ENCODE measurements at places on chromosomes 11 and 22.

DNA sequence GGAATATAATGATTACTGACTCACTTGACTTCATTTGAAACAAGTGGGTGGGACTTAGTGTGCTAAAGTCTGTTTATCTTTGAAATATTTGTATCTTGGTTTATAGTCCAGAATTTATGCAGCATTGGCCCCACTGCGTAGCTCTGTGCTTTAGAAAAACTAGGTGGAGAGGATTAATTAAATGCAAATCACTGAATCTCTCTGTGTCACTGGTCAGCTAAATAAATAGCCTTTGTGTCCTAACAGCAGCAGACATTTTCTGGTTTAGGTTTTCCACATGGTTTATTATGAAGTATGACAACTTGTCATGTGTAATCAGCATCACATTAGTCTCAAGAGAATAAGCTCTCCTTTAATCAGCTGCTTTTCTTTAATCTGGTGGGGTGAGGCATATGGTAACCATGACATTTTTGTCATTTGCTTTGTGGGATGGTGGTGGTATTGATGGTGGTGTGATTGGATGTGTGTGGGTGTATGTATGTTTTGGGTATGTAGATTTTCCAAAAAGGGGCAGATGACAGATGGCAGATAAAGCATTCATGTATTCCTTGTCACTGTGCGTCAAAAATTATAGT is 33.9 kb downstream of the BCL2L13 start:
- peak; percentile 46 for DNase-seq

- peak; percentile 14 for DNase-seq
Measured at GRCh38 chr22:24592058-24592850, 619 bp downstream of the LRRC75B start.

GRCh38 chr11:119368121-119369034 is 13.1 kb downstream of the USP2 start:
- peak; percentile 42 for DNase-seq

DNA sequence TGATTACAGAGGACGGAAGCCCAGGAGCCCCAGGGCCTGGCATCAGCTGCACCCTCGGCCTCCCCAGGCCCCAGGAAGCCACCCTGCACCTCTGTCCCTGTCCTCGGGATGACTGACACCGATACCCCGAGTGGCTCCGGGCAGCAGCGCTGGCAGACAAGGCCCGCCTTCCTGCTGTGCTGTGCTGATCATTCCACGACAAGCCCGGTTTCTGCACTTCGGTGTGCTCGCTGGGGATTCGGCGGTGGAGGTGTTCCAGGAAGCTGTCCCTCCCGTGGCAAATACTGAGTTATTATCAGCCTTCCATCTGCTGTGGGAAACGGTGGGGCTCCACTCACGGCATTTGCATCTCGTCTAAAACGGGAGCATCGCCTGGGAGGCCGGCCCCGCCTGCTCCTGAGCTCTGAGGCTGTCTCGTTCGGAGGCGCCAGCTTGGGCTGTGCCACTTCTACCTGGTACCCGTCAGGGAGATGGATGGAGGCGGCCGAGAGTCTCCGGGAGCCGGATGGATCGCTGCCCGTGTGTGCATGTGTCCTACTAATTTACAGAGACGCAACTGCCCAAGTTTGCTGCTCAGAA is 506.1 kb downstream of the BRD1 start:
- no peak for DNase-seq

DNA sequence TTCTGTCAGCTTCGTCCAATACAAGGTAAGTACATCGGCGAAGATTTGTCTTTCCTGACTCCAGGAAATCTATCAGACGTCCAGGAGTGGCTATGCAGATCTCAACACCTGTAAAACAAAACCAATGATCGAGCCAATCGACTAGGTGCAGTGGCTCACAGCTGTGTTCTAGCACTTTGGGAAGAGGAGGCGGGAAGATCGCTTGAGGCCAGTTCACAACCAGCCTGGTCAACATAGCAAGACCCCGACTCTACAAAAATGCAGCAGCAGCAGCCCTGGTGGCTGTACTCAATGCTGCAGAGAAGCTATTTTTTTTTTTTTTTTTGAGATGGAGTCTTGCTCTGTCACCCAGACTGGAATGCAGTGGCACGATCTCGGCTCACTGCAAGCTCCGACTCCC is 11.2 kb downstream of the DDX17 start:
- DNase-seq, result no peak

DNA sequence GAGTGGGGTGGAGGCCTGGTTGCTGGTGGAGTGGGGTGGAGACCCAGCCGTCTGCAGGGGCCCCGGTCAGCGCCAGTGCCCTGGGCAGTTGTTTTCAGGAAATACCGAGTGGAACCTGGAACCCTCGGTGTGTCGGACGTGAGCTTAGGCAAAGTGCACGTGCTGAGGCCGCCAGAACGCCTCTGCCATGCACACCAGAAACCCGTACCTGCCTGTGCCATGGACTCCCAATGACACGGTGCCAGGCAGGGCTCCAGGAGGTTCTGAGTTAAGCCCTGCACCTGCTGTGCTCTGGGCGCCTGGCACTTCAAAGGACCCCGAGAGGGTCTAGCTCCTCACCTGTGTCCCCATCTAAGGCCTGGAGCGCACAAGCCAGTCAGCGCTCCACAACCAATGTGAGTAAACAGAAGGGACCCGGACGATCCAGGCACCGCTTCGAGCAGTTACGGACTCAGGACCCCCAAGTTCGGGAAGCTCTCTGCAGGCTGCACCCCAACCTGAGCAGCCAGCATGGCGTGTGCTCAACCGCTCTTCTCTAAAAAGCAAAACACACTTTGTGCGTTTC is 12.3 kb downstream of the TOLLIP start:
- no peak for DNase-seq

All from EH (cell line).